ENCODE measurements at places on chromosomes 2 and 18.
A peak's percentile ranks its signal among the peaks of the same experiment; 100 is the strongest.

- peak; percentile 75 for DNase-seq
Observed at GRCh38 chr2:45688479-45689298, 37.2 kb downstream of the PRKCE start.

- DNase-seq = no peak
Observed at GRCh38 chr2:106782681-106783080, 103.3 kb downstream of the ST6GAL2 start.

DNA sequence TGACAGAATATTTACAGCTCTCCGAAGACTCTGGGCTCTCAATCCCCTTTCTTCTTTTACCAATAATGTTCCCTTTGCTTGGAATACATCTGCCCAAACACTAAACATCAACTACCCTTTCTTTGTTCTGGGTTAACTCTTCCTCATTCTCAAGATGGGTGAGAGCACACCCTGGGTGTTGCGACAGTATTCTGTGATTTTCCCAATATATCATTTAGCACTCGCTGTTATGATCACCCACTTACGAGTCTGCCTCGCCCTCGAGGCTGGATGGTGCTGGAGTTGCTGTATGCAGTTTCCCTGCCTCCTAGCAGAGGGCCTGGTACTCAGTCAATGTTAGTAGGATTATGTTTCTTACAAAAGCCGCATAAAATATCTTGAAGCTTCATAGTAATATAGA lies 93.2 kb downstream of the SOCS6 start:
- DNase-seq = no peak

DNA sequence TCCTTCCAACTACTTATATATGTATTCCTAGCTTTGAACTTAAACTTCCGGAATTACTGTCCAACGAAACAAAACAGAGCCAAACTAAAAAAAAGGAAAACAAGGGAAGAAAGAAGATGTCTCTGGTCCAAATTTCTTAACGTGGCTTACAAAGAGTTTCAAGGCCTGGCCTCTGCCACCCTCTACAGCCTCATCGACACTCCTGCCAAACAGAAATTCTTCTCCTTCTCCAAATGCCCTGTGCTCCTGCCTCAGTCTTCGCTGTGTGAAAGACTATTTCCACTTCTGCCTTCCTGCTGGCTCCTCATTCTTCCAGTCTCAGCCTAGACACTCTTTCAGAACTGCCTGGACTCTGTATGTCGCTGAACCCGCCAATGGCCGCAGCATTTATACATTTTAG lies 249.2 kb downstream of the TXNL1 start:
- DNase-seq = no peak

DNA sequence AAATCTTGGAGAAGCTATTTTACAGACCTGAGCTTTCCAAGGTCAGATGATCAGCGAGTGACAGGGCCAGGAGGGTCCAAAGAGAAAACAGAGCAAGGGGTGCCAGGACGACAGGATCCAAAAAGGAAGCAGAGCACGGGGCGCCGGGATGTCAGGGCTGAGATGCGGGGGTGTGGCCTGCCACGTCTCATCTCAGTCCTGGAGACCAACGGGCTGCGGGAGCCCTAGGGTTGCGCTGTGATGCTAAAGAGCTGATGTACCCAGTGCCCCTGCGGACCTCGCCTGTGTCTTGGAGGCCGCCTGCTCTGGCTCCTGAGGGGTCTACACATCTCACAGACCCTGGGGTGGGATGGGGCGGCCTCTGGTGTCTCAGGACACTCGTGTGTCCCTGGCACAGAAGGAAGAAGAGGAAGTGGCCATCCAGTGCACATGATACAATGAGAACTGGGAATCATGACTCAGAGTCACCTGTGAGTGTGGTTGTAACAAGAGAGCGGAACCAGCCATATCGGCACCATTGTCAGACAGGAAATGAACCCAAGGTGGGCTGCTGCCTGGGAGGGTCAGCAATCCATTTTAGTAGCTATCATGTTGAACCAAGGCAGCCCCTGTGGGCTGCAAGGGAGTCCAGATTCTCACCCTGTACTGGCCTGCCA lies 97.8 kb downstream of the MYT1L start:
- no peak for DNase-seq

GRCh38 chr2:47653902-47654789 lies 128.8 kb upstream of the MSH6 start:
- DNase-seq = no peak

GRCh38 chr18:2536493-2536892 lies 34.8 kb downstream of the METTL4 start:
- DNase-seq = peak; percentile 48

Measured in AG10803 (cell line).